ENCODE measurements at places on chromosomes 2 and 18. TPM values are rescaled to one million over a fixed set of nuclear protein-coding genes. Genes with fewer than 3 reads are reported as not detected.
A peak's percentile ranks its signal among the peaks of the same experiment; 100 is the strongest.

The KCNJ3 gene
- not detected for total RNA-seq

The PFN4 gene
- total RNA-seq = not detected

- H3K27ac ChIP-seq = no peak overlapping the region
- no peaks in the 10 kb centered on the region for H3K36me3 ChIP-seq
- H3K27me3 ChIP-seq = no peaks in the 10 kb centered on the region
Measured at GRCh38 chr2:123961576-123961975, 63.5 kb upstream of the CNTNAP5 start.

DNA sequence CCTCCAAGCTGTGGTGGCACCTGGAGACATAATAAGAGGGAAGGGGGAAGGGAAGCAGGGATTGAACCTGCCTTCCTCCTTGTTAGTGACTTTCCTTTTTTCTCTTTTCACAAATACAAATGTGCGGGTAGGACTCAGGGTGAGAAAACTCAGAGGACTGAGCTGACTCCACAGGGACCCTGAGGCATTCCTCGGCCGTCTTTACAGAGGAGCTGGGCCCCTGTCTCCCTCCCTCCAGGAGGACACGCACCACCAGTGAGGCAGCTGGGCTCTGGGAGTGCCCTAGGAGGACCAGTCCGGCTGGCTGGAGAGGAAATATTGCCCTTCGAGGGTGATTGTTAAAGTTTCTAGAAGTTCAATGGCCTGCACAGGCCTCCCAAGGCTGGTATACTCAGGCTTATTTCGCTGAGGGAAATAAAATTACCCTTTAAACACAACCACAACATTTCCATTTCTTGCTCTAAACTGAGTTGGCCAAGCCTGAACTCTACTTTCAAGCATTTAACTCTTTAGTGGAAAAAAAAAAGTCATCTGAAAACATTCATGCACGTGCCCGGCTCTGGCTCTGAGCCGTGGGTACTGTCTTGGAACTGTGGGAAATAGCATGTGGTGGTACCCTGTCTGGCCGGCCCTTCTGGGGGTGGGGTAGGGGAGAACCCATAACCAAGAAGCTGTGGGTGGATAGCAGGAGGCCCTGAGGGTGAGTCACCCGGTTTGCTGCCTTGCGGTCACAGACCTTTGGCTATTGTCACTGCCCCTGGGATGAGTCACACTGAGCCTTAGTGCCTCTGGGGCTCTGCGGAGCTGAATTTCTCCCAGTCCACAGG, 116.0 kb downstream of the COPS8 start:
- H3K4me3 ChIP-seq = no peak overlapping the region
- peak; percentile 39 for DNase-seq
- H3K27ac ChIP-seq = no peak overlapping the region
- no peaks in the 10 kb centered on the region for H3K36me3 ChIP-seq
- H3K27me3 ChIP-seq = peaks cover 10% of the 10 kb centered on the region

DNA sequence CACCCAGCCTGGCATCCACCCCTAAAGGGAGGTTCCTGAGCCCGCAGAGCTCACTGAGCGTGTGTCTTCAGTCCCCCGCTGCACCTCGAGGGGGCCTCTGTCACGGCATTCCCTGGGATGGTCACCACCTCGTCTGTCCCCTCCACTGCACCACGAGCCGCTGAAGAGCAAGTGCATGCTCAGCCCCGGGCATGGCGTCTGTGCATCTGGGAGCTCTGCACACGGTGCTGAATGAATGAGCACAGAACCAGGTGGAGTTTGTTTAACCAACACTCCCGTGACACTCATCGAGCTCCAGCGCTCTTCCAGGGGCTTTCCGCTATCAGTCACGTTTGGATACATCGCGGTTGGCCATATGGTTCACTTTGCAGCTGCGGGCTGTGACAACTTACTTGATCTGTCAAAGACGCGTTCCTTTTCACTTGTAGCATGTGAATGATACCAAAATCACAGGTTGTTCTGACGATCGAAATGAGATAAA, 9.2 kb downstream of the ALLC start:
- H3K4me3 ChIP-seq = no peak overlapping the region
- H3K27ac ChIP-seq = no peak overlapping the region
- no peaks in the 10 kb centered on the region for H3K4me1 ChIP-seq
- H3K27me3 ChIP-seq = no peaks in the 10 kb centered on the region

GRCh38 chr2:42073739-42074503, 26.1 kb downstream of the PKDCC start:
- no peaks in the 10 kb centered on the region for H3K36me3 ChIP-seq
- no peak for DNase-seq
- peaks cover 17% of the 10 kb centered on the region for H3K27me3 ChIP-seq
- no peaks in the 10 kb centered on the region for H3K4me1 ChIP-seq
- no peak overlapping the region for H3K4me3 ChIP-seq

Data from activated CD8-positive, alpha-beta memory T cell treated with anti-CD3 and anti-CD28 coated beads, Interleukin-2, amount 10 ng/mL, durations not matched to agents 7 days and 5 days (primary cell).